ENCODE measurements at places on chromosomes 2 and 18. TPM values are rescaled to one million over a fixed set of nuclear protein-coding genes. Genes with fewer than 3 reads are reported as not detected.

DNA sequence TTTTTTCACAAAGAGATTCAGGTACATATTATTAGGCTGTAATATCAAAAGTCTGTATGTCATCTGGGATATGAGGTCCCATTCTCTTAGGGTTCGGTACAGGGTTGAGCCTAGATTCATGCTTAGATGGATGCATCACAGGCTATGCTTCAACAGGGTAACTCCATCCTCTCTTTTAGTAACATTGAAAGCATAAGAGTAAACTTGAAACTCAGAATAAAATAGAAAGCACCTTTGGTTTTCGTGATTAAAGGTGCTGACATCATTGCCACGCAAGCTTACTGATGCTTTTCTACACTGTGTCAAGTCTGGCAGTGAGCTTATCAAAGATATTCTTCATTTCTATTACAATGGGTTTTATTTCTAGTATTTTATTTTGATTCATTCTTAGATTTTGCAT is 419.1 kb upstream of the DSEL start:
- no peak for DNase-seq

- DNase-seq: no peak
Measured at GRCh38 chr2:6944555-6944954, 27.3 kb downstream of the RNF144A start.

DNA sequence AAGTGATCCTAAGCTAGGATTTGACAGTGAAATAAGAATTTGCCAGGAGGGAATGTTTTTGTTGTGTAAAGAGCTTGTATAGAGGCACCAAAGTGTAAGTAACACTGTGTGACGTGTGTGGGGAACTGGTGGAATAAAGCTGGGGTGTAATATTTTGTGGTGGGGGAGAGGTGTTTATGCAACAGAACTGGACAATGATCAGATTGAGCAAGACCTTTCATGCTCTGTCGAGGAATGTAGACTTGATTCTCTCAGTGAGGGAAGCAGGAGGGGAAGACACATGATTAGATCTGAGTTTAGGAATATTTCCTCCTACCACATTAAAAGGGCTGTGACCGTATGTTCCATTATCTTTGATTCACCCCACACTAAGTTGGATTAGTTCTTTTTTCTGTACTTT is 43.6 kb downstream of the EFEMP1 start:
- no peak for DNase-seq

- DNase-seq: no peak
Measured at GRCh38 chr2:74741629-74742028, 87.6 kb downstream of the SEMA4F start.

Gene OTOS
- polyA plus RNA-seq: 0.20 TPM

Gene SERPINB11
- polyA plus RNA-seq: not detected

Gene GCKR
- polyA plus RNA-seq: 0.05 TPM

Gene CYS1
- polyA plus RNA-seq: 0.07 TPM
